Activated CD8-positive, alpha-beta memory T cell treated with anti-CD3 and anti-CD28 coated beads, Interleukin-2, amount 10 ng/mL, durations not matched to agents 7 days and 5 days (primary cell): ENCODE measurements at places on chromosomes 7 and 10. TPM values are rescaled to one million over a fixed set of nuclear protein-coding genes. Genes with fewer than 3 reads are reported as not detected.

DNA sequence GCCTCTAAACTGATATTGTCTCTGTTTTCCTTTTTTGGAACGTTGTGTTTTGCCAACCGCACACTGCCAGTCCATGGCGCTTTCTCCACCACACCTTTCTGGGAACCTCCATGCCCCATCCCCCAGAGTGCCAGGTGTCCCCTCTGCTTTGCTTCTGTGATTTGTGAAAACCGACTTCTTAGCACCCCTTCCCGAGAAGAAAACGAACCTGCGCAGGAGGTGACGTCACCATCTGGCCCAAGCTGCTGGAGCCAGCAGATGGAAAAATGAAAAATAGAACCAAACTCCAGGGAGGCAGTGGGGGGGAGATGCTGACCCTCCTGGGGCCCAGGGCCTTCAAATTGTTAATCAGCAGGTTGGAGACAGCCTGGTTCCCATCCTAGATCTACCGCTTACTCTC lies 103.8 kb downstream of the HTR5A start:
- H3K4me1 ChIP-seq: no peaks in the 10 kb centered on the region
- no peaks in the 10 kb centered on the region for H3K36me3 ChIP-seq
- H3K27me3 ChIP-seq: peaks cover 31% of the 10 kb centered on the region
- H3K4me3 ChIP-seq: no peak overlapping the region
- no peak overlapping the region for H3K27ac ChIP-seq

DNA sequence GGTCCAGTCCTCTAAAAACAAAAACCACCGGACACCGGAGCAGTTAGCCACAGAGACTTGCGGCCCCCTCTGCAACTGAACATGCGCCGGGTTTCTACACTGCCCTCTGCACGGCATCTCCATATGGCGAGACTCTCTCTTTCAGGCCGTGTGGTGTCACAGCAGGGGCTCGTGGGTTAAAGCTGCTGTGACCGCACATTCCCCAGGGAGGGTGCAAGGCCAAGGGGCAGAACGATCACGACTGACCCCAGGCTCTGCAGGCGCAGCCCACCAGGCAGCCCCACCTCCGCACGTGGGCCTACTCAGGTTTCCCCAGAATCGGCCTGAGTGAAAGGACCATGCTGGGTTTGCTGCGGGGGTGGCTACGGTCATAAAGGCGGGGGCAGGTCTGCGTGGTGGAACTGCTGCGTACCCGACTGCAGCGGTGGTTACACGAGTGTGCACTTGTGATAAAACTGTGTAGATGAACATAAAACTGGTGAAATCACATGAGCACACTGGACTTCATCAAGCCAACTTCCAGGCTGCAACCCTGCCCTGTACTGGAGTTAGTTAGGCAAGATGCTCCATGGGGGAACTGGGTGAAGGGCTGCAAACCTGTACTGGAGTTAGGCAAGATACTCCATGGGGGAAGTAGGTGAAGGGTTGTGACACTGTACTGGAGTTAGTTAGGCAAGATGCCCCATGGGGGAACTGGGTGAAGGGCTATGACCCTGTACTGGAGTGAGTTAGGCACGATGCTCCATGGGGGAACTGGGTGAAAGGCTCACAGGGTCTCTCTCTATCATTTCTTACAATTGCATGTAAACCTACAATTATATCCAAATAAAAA lies 81.4 kb upstream of the PPP2R2D start:
- H3K4me3 ChIP-seq: no peak overlapping the region
- H3K27me3 ChIP-seq: no peaks in the 10 kb centered on the region
- peak; percentile 31 for DNase-seq

DNA sequence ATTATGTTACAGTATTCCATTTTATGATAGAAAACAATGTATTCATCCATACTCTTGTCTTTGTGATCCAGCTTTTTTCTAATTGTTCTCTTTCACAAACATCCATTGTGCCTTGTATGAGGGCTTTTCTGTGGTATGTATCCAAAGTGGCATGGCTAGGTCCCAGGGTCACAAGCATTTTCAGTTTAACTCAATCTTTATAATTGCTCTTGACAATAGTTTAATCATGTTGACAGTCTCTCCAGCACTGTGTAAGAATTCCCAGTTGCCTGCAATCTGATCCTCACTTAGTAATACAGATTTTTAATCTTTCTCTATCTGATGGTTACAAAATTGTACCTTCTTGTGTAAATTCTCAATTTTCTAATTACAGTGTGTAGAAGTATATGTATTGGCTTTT lies 533.4 kb downstream of the NEBL start:
- no peak overlapping the region for H3K4me3 ChIP-seq
- H3K4me1 ChIP-seq: no peaks in the 10 kb centered on the region
- H3K27ac ChIP-seq: no peak overlapping the region
- H3K36me3 ChIP-seq: no peaks in the 10 kb centered on the region

SEMA3A gene
- 1.4 TPM for total RNA-seq

EGR2 gene
- 4.7 TPM for total RNA-seq
